ENCODE measurements at places on chromosomes 2 and 18.

DNA sequence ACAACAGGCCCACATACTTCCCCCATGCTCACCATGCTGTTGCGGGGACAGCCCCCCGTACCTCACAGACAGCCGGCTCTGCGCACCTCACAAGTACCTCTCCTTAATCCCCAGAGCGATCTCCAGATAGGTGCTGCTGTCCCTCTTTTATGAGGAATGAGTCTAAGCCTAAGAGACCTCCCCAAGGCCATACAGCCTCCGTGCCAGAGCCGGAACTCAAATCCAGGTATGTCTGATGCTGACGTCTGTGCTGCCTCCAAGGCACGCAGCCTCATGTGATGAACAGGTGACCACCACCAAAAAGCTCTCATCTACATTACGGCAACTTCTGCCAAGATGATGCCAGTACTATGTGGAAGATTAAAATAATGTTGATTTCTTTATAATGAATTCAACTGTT lies 85.2 kb downstream of the EIPR1 start:
- no peak for ATAC-seq

- no peak for ATAC-seq
Measured at GRCh38 chr18:35745814-35746213, 164.3 kb downstream of the GALNT1 start.

GRCh38 chr2:241841181-241842066 lies 17.3 kb downstream of the PDCD1 start:
- ATAC-seq: no peak

- ATAC-seq: no peak
Measured at GRCh38 chr2:141498561-141498960, 632.3 kb downstream of the LRP1B start.

- no peak for ATAC-seq
Measured at GRCh38 chr2:42944779-42945415, 152.5 kb upstream of the HAAO start.

DNA sequence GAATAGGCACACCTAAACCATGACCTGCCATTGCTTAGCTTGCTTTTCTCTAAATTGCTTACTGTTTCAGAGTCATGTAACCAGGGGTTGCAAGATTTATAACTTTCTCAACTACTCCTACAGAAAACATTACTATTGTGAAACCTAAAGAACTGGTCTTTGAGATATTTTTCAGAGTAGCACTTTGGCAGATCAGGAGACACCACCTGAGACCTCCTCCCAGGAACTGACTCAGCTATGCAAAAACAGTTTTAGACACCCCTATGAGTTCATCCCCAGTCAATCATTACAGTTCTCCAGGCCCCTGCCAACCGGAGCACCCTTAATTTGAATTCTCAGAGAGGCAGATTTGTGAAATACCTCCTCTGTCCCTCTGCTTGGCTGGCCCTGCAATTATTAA lies 80.3 kb downstream of the MBOAT2 start:
- no peak for ATAC-seq

DNA sequence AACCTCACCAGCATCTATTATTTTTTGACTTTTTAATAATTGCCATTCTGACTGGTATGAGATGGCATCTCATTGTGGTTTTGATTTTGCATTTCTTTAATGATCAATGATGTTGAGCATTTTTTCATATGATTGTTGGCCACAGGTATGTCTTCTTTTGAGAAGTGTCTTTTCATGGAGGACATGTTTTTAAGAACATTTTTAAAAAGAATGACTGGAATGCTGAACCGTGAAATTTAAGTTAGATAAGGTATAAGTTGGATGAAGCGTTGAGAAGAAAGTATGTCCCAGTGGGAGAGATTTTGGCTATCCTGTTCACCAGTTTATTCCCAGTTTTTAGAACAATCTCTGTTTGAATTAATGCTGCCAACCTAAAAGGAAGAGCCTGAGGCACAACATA lies 365.9 kb downstream of the CELF4 start:
- no peak for ATAC-seq

DNA sequence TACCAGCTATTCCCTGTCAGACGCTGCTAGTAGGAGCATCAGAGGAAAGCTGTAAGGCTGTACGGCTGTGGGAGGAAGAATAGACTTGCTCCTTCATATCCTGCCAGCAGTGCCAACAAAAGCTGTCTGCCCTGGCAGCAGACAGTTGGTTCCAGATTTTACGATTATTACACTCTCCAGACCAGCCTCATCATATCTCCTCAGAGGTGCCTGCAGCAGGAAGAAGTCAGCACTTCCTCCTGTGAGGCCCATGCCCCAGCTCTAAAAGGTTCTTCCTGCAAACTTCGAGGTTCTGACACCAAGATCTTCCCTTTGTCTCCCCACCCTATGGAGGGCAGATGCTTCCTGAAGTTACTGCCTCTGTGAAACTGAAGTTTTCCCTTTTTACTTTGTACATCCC lies 537.7 kb upstream of the PKDCC start:
- no peak for ATAC-seq

DNA sequence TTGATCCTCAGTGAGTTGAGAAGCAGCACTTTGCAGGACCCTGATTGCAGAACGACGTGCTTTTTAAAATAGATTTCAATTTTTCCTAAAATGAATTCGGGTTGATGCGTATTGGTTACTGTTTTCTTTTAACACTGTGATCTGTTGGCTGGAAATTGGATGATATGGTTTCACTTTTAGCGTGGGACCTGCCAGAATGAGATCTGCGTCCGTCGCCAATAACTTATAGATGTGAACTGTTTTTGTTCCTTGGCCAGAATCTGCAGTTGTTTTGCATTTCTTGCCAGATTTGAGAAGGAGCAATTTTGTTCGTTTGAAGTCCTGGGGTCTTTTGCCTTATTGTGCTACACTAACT lies 703 bp downstream of the UGGT1 start:
- no peak for ATAC-seq

GRCh38 chr2:46984642-46985476 lies 69.3 kb upstream of the MCFD2 start:
- peak; percentile 88 for ATAC-seq

GRCh38 chr2:176122052-176122682 lies 352 bp upstream of the HOXD9 start:
- no peak for ATAC-seq

Measured in activated T-helper 17 cell treated with anti-CD3 and anti-CD28 coated beads, Interleukin-2, amount 50 U/mL, for 72 hours (primary cell).